Activated CD8-positive, alpha-beta memory T cell treated with anti-CD3 and anti-CD28 coated beads, Interleukin-2, amount 10 ng/mL, durations not matched to agents 7 days and 5 days (primary cell): ENCODE measurements at places on chromosomes 6 and 20.
A peak's percentile ranks its signal among the peaks of the same experiment; 100 is the strongest.

DNA sequence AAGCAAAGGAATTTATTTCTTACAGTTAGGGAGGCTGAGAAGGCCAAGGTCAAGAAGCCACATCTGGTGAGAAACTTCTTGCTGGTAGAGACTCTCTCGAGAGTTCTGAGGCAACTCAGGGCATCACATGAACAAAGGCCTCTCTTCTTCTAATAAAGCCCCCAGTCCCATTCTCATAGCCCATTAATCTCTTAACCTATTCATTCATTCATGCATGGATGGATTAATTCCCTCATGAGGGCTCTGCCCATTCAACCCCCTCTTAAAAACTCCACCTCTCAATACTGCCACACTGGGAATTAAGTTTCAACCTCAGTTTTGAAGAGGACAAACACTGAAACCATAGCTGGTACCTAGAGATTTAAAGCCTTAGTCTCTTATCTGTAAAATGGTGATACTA, 217.9 kb upstream of the SPTLC3 start:
- no peak overlapping the region for H3K27ac ChIP-seq
- DNase-seq, result no peak
- no peaks in the 10 kb centered on the region for H3K4me1 ChIP-seq
- H3K27me3 ChIP-seq, result no peaks in the 10 kb centered on the region

- no peaks in the 10 kb centered on the region for H3K27me3 ChIP-seq
- no peak overlapping the region for H3K27ac ChIP-seq
- DNase-seq, result no peak
Observed at GRCh38 chr6:109815054-109815453, 124.0 kb downstream of the FIG4 start.

- peaks cover 5% of the 10 kb centered on the region for H3K4me1 ChIP-seq
- no peak for DNase-seq
- no peak overlapping the region for H3K4me3 ChIP-seq
- no peaks in the 10 kb centered on the region for H3K27me3 ChIP-seq
- no peaks in the 10 kb centered on the region for H3K36me3 ChIP-seq
- no peak overlapping the region for H3K27ac ChIP-seq
Observed at GRCh38 chr6:106477790-106478189, 117.3 kb downstream of the CRYBG1 start.

DNA sequence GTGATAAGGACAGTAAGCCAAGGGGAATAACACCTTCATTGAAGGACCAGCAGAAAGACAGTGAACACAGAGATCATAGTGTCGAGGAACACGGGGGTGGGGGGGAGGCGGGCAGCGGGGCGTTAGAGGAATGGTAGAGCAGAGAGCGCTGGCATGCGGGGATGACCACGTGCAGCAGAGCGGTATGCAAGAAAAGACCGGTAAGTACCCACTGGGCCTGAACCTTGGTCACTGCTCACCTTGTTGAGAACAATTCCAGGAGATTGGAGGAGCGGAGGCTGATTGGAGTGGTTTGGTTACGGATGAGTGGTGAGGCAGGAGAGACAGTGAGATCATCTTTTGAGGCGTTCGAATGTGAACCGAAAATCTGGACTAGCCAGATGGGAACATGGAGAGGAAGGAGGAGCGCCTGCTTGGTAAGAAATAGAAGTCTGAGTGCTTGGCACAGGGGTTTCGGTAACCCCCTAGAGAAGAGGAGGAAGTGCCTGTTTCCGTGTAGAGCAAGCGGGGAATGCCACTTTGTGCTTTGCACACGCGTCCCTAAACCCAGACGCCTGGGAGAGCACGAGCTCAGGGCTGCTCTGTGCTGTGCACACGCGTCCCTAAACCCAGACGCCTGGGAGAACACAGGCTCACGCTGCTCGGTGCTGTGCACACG, 70.0 kb downstream of the FAM120B start:
- DNase-seq, result no peak
- no peak overlapping the region for H3K4me3 ChIP-seq
- H3K27me3 ChIP-seq, result no peaks in the 10 kb centered on the region
- H3K27ac ChIP-seq, result no peak overlapping the region

- no peak overlapping the region for H3K27ac ChIP-seq
- H3K4me1 ChIP-seq, result no peaks in the 10 kb centered on the region
- no peak overlapping the region for H3K4me3 ChIP-seq
- no peak for DNase-seq
- H3K36me3 ChIP-seq, result no peaks in the 10 kb centered on the region
Observed at GRCh38 chr6:162706232-162706631, 21.3 kb downstream of the PRKN start.

DNA sequence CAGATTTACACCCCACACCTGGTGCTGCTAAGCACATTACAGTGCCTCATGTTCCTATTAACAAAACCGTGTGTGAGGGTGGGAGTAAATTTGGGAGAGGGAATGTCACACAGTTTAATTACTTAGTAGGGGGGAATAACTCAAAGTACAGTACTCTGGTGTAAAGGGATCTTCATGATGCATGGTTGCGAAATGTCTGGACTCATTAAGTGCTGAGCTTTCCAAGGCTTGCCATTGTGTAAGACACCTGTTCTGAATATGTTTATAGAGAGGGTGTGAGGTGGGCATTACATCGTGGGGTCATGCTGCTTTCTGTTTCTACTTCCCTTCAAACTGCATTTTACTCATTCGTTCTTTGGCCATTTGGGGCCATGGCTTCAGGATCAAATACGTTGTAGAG, 181.2 kb downstream of the ADGRG6 start:
- H3K4me1 ChIP-seq, result peaks cover 4% of the 10 kb centered on the region
- H3K4me3 ChIP-seq, result no peak overlapping the region
- no peak for DNase-seq
- no peaks in the 10 kb centered on the region for H3K36me3 ChIP-seq
- H3K27ac ChIP-seq, result no peak overlapping the region

DNA sequence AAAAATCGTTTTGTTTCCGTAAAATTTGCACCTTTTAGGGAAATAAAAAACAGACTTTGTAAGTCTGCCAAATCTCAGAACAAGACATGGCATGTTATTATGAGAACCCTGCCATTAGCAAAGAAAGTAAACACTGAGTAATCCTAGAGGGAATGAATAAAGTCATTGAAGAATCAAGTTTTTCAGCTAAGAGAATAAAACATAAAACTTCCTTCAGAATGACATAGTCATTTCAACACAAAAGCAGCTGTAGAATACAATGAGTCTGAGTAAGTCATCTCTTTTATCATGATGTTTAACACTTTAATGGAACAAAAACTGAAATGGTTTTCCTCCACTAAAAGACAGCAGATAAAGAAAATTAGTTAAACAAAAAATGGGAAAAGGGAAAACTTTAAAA, 10.3 kb upstream of the DST start:
- no peaks in the 10 kb centered on the region for H3K36me3 ChIP-seq
- H3K27ac ChIP-seq, result no peak overlapping the region
- H3K4me1 ChIP-seq, result no peaks in the 10 kb centered on the region
- no peak overlapping the region for H3K4me3 ChIP-seq

GRCh38 chr6:88157106-88157505, 9.0 kb downstream of the CNR1 start:
- no peak for DNase-seq
- no peak overlapping the region for H3K27ac ChIP-seq
- no peak overlapping the region for H3K4me3 ChIP-seq

- peaks cover 13% of the 10 kb centered on the region for H3K27me3 ChIP-seq
- H3K4me1 ChIP-seq, result no peaks in the 10 kb centered on the region
- no peak for DNase-seq
Observed at GRCh38 chr20:44135417-44136204, 51.4 kb downstream of the JPH2 start.

DNA sequence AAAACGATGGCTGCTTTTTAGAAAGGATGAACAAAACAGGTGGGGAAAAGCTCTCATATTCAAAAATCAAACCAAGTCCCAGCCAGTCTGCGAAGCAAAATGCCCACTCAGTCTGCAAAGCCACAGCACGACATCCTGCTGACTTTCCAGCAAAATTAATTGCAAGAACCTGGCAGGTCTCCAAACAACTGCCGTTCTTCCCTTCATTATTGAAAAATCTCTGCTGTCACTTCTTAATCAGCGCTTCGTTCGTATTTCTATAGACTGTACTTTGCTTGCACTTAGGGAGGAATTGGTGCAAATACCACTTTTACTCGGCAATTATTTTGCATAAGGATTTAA, 222.4 kb downstream of the CBLN4 start:
- no peak for DNase-seq

DNA sequence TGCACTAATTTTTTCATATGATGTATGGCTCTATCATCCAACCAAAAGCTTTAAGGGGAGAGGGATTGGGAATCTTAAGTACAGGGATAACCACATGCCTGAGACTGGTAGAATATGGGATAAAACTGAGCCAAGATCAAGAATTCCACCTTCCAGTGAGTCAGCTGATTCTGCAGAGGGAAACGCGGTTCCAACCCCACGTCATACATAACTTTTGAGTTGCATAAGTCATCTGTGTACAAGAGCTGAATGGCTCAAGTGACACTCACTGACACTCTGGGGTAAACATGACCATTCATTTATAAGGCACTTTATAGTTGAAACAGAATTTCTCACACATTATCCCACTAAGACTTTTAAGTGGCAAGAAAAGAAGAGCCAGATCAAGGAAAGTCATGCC, 16.4 kb downstream of the TRIM27 start:
- peaks cover 3% of the 10 kb centered on the region for H3K4me1 ChIP-seq
- no peaks in the 10 kb centered on the region for H3K27me3 ChIP-seq
- no peak for DNase-seq
- peaks cover 74% of the 10 kb centered on the region for H3K36me3 ChIP-seq
- no peak overlapping the region for H3K4me3 ChIP-seq

DNA sequence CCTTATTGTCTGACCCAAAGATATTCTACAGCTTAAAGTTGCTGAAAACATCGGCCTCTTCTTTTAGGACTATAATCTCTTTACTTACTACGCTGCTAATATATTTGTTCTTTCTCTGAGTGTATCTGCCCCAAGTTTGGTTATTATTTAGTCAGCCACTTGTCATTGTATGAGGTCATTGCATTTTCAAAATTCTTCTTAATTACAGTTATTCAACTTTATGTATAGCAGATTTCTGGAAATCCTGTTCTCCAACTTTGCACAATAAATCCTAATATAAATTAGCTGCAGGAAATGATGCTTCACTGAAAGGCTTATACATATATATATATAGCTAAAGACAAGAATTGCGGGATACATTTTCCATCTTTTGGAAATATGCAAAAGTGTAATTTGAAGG, 88.5 kb upstream of the HIVEP1 start:
- no peak overlapping the region for H3K27ac ChIP-seq
- H3K27me3 ChIP-seq, result peaks cover 5% of the 10 kb centered on the region
- H3K4me3 ChIP-seq, result no peak overlapping the region
- H3K4me1 ChIP-seq, result no peaks in the 10 kb centered on the region

- H3K36me3 ChIP-seq, result peaks cover 5% of the 10 kb centered on the region
- DNase-seq, result no peak
Observed at GRCh38 chr6:70684794-70685493, 17.3 kb downstream of the SMAP1 start.

DNA sequence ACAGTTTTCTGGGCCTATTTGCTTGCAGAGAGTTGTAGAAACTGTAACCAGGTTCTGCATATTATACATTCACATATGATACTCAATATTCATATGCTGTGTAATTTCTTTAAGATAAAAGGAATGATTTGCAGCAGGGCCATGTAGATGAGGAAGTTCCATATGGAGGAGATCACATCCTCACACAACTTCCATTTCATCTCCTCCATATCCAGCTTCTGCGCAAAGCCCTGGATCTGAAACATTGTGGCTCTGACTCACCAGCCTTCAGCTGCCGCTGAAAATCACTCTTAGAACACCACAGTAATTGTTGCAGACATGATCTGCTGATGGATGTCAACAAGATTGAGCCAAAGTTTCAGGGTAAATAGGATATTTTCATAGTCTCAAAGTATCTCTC, 57.7 kb downstream of the PXDC1 start:
- H3K4me1 ChIP-seq, result no peaks in the 10 kb centered on the region
- no peak overlapping the region for H3K27ac ChIP-seq
- H3K4me3 ChIP-seq, result no peak overlapping the region
- H3K27me3 ChIP-seq, result peaks cover 29% of the 10 kb centered on the region

DNA sequence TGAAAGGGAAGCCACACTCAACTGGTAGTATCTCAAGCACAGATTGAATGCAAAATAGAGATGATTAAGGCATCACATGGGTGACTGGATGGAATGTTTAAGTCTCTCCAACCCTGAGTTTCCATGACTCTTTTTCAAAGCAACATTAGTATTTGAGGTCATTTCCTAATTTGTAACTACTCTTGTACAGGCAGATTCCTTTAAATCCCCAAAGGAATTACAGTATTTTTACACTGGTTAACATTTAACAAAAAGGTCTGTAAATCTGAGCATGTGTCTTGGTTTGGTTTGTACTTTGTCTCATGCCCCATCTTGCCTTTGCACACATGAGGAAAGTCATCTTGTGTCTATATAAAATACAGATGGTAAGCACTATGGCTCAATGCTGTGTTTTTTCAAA, 15.1 kb downstream of the RMND1 start:
- H3K27me3 ChIP-seq, result no peaks in the 10 kb centered on the region
- no peak overlapping the region for H3K27ac ChIP-seq
- H3K4me3 ChIP-seq, result no peak overlapping the region
- H3K4me1 ChIP-seq, result peaks cover 10% of the 10 kb centered on the region
- H3K36me3 ChIP-seq, result peaks cover 14% of the 10 kb centered on the region
- no peak for DNase-seq

- peak overlapping the region; percentile 27 for H3K4me3 ChIP-seq
- peaks cover 3% of the 10 kb centered on the region for H3K36me3 ChIP-seq
- peak overlapping the region; percentile 91 for H3K27ac ChIP-seq
Observed at GRCh38 chr20:46990017-46990595, 95.5 kb downstream of the EYA2 start.

GRCh38 chr6:12363651-12364381, 73.7 kb downstream of the EDN1 start:
- H3K27me3 ChIP-seq, result no peaks in the 10 kb centered on the region
- H3K36me3 ChIP-seq, result no peaks in the 10 kb centered on the region
- no peak overlapping the region for H3K27ac ChIP-seq
- no peaks in the 10 kb centered on the region for H3K4me1 ChIP-seq
- DNase-seq, result no peak

DNA sequence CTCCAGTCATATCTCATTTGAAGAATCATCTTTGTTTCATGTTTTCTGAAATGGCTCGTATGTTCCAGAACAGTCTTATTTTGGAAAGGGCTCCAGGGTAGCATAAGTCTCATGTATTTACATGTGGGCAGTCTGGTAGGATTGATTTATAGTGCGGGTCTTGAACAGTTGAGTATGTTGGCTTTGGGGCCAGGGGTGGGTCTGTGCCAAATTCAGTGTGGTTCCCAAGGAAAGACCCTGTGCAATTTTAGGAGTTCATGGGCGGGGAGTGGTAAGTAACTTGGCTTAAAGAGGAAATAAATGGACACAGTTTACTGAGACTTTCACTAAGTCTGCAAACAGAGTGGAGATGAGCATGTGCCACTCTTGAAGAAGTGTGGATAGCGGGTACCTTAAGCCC, 7.7 kb downstream of the FNDC1 start:
- H3K4me1 ChIP-seq, result peaks cover 10% of the 10 kb centered on the region
- DNase-seq, result no peak
- peaks cover 40% of the 10 kb centered on the region for H3K27me3 ChIP-seq
- no peaks in the 10 kb centered on the region for H3K36me3 ChIP-seq

GRCh38 chr6:73481969-73482368, 20.4 kb downstream of the MTO1 start:
- DNase-seq, result no peak
- H3K36me3 ChIP-seq, result peaks cover 65% of the 10 kb centered on the region
- H3K4me3 ChIP-seq, result no peak overlapping the region
- no peak overlapping the region for H3K27ac ChIP-seq
- H3K4me1 ChIP-seq, result peaks cover 15% of the 10 kb centered on the region
